Uterus (tissue), 4 donors: ENCODE measurements at places on chromosomes 3 and 15. TPM values are rescaled to one million over a fixed set of nuclear protein-coding genes. Genes with fewer than 3 reads are reported as not detected.

Gene AHSG
- not detected for total RNA-seq

DNA sequence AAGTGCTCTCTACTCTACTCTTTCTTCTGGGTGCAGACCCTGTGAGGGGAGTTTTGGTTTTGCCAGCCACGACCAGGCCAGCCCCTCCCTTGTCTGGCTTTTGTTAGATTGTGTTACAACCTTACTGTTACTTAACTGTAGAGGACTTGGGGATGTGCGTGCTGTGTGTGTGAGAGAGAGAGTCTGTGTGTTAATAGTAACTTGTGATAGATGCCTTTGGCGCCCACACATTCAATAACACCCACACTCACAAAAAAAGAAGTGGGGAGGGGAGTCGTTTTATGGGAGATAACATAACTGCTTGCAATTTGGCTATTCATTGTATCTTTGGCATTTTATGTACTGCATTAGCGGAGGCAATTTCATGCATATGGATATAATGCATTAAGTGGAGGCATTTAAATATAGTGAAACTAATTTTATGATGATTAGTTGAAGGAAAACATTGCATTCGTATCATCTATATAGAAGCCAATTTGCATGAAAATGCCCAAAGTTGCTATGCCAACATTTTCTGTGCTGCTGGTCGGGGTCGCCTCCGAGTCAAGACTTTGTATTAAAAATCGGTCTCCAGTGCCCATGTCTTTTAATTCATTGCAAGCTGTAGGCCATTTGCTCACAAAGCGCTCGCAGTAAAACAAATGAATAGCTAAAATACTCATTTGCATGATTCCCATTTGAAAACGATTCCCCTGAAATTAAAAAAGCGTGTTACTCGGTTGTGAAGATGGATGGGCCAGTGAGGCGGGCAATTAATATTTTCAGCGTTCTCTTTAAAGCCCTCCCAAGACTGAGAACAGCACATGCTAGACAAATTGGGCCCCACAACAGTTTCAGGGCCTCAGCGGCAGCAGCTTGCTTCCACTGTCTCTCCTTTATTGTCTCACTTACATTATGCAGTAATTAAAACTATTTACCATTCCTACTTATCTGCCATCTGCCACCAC lies 158.5 kb upstream of the SMAD3 start:
- H3K4me3 ChIP-seq = no peak overlapping the region
- H3K27ac ChIP-seq = no peak overlapping the region
- no peaks in the 10 kb centered on the region for H3K4me1 ChIP-seq
- no peak for DNase-seq
- no peaks in the 10 kb centered on the region for H3K36me3 ChIP-seq

- no peak overlapping the region for H3K27ac ChIP-seq
- no peaks in the 10 kb centered on the region for H3K27me3 ChIP-seq
- no peak overlapping the region for H3K4me3 ChIP-seq
These were observed 551.7 kb downstream of the NR2F2 start for GRCh38 chr15:96882121-96882772.

- no peaks in the 10 kb centered on the region for H3K4me1 ChIP-seq
- no peaks in the 10 kb centered on the region for H3K27me3 ChIP-seq
- DNase-seq = no peak
- H3K27ac ChIP-seq = no peak overlapping the region
- H3K36me3 ChIP-seq = no peaks in the 10 kb centered on the region
- H3K4me3 ChIP-seq = no peak overlapping the region
These were observed 131.4 kb downstream of the IQCH start for GRCh38 chr15:67385971-67386370.

DNA sequence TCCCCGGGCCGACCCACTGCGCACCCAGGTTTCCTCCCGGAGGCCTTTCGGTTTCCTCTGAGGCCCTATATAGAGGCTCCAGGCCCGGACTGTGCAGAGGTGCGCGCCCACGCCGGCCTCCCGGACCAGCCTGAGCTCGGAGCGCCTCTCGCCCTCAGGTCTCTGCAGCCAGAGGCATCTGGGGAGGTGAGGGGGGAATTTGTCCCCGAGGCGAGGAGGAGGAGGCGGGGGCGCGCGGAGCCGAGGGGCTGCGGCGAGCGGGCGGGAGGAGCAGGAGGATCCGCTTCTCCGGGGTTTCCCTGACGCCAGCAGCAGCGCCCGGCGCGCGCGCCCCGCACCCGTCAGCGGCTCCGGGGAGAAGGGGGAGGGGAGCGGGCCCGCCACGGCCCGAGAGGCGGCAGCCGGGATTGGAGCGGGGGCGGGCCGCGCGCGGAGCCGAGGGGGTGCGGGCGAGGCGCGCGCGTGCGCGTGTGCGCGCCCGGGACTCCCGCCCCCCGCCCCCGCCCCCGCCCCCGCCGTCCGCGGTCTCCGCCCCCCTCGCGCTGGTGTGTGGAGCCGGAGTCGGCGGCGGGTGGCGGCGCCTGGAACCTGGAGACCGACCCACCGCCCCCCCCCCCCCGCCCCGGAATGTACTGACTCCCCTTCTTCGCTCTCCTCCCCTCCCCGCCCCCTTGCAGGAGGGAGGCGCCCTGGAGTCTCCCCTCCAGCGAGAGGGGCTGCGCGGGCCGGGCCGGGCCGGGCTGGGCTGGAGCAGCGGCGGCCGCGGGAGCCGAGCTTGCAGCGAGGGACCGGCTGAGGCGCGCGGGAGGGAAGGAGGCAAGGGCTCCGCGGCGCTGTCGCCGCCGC lies at the start of gene NEO1:
Gene NEO1 (plus strand): TSS at position 657 of the 846 bp plus-strand sequence. CDS start 213 bp downstream, outside the sequence.
- H3K4me3 ChIP-seq = peak within 1 kb of the TSS; percentile 96
- peak within 1 kb of the TSS; percentile 94 for H3K27ac ChIP-seq
- no peaks in the 10 kb centered on the region for H3K4me1 ChIP-seq
- H3K36me3 ChIP-seq = no peaks in the 10 kb centered on the region
- peak; percentile 86 for DNase-seq

- no peak for DNase-seq
- H3K27ac ChIP-seq = peak overlapping the region; percentile 83
- no peaks in the 10 kb centered on the region for H3K36me3 ChIP-seq
- H3K27me3 ChIP-seq = no peaks in the 10 kb centered on the region
These were observed 11.9 kb downstream of the ABI3BP start for GRCh38 chr3:100981164-100981911.

DNA sequence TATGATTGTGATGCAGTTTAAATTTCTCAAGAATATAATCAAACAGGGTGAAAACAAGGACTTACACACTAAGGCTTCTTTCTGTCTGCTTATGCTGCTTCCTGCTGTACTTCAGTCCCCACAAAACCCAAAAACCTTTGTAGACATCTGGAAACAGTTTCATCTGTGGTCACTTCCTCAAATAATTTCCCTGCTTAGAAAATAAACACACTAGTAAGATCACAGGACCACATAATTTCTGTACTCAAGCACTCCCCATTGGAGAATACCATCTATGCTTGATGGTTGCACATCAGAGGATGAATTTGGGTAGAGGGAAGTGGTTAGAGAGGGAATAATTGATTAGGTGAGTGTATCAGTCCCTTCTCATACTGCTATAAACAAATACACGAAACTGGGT lies 266.2 kb downstream of the LSAMP start:
- H3K36me3 ChIP-seq = no peaks in the 10 kb centered on the region
- H3K27ac ChIP-seq = no peak overlapping the region
- no peak for DNase-seq
- H3K4me1 ChIP-seq = no peaks in the 10 kb centered on the region
- no peak overlapping the region for H3K4me3 ChIP-seq

GRCh38 chr3:132593947-132594323 lies 3.1 kb upstream of the ACKR4 start:
- peak overlapping the region; percentile 72 for H3K27ac ChIP-seq
- no peak overlapping the region for H3K4me3 ChIP-seq
- peaks cover 5% of the 10 kb centered on the region for H3K4me1 ChIP-seq
